ENCODE measurements at places on chromosomes 6 and 20. TPM values are rescaled to one million over a fixed set of nuclear protein-coding genes. Genes with fewer than 3 reads are reported as not detected.

The JPH2 gene
- total RNA-seq: under 0.01 TPM

The C6orf132 gene
- total RNA-seq: under 0.01 TPM

The C20orf204 gene
- total RNA-seq: 1.2 TPM

The BTN1A1 gene
- not detected for total RNA-seq

The HAO1 gene
- under 0.01 TPM for total RNA-seq

The KLC4 gene
- total RNA-seq: 18.8 TPM

The FAM229B gene
- total RNA-seq: 24.1 TPM

The TSHZ2 gene
- total RNA-seq: 2.4 TPM

The FAM135A gene
- total RNA-seq: 151 TPM

The SLA2 gene
- under 0.01 TPM for total RNA-seq

The PLA2G7 gene
- 1.6 TPM for total RNA-seq

The PRIM2 gene
- 25.7 TPM for total RNA-seq

All from frontal cortex (tissue), 4 donors.